ENCODE measurements at places on chromosomes 2 and 18.

DNA sequence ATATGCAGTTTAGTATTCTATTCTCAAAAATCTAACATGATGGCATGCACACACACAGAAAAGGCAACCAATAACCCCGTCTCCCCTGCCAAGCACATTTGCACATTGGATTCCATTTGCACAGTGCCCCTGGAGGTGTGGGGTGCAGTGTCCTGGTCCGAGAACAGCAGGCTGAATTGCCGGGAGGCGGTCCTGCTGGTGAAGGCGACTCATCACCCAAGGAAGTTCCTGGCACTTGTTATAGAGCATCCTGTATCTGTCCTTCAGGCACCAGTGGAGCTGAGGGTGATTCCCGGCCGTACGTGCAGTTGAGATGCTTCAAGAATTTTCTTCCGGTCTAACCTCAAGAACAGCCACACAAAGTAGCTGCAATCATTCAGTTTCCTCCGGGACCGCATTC is 73.0 kb upstream of the RAB12 start:
- DNase-seq: no peak

- no peak for DNase-seq
Observed at GRCh38 chr2:13504808-13505207, 788.1 kb downstream of the TRIB2 start.

- DNase-seq: no peak
Observed at GRCh38 chr2:15278296-15278695, 282.8 kb downstream of the NBAS start.

DNA sequence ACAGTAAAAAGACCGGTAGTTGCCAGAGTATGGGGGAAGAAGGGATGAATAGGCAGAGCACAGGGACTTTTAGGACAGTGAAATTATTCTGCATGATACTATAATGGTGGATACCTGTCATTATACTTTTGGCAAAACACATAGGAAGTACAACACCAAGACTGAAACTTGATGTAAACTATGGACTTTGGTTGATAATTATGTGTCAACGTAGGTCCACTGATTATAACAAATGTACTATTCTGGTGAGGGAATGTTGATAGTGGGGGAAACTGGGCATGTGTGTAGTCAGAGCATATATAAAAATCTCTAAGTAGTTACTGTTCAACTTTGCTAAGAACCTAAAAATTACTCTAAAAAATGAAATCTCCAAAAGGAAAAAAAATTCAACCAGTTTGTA is 629.7 kb downstream of the CCDC85A start:
- no peak for DNase-seq

DNA sequence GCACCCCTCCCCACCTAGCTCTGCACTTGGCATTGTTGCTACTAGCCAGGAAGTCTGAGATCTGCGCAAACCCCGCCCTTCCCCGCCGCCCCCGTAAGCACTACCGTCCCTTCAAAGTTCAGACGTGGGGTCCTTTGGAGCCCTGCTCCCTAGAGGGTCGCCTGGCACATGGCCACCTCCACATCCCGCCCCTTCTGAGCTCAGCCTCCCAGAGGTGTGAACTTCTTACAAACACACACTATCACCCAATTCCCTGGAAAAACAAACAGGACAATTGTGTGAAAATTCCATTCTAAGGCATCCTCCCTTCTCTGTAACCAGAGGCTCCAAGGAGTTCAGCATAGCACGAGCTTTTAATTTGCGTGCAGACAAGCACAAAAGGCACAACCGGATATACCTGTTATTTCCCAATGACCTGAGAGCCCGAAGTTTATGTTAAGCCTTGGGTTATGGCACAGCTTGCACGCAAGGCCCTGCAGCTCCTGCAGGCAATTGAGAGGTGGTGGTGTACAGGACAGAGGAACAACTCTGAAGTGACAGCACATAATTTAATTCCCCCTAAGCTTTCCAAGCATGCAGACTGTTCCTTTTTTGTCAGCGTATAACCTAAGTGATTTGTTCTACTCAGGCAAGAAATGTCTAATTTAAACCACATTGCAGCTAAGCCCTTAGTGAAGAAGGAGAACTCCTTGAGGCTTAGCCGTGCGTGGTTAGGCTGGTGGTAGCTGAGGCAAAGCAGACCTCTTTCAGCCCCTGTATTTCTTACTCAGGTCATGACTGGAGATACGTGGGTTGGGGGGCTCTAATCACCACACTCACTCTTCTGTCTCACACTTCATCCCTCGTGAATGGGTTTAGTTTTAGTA is 20.3 kb upstream of the CYP1B1 start:
- peak; percentile 79 for DNase-seq
